AG10803 (cell line): ENCODE measurements at places on chromosomes 1 and 21.
A peak's percentile ranks its signal among the peaks of the same experiment; 100 is the strongest.

DNA sequence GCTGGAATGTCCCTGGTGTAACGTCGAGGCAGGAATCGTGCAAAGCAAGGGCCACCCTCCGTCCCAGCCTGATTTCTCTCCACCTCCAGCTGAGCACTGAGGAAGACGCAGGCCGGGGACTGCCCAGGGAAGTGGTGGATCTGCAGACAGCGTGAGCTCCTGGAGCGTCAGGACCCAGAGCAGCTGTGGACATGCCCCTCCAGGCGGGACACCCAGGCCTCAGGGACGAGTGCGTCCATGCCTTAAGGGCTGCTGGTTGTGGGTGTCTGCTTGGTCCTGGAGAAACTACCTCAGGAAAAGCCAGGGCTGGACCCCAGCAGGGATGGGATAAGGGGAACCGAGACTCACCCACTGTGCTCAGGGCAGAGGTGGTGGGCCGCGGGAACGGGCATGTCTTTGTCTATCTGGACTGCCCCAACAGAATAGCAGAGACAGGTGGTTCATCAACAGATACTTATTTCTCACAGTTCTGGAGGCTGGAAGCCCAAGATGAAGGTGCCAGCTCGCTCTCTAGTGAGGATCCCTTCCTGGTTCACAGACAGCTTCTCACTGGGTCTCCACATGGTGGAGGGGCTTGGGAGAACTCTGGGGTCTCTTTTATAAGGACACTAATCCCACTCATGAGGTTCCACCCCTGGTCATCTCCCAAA is 5.8 kb upstream of the MMEL1 start:
- DNase-seq: no peak

DNA sequence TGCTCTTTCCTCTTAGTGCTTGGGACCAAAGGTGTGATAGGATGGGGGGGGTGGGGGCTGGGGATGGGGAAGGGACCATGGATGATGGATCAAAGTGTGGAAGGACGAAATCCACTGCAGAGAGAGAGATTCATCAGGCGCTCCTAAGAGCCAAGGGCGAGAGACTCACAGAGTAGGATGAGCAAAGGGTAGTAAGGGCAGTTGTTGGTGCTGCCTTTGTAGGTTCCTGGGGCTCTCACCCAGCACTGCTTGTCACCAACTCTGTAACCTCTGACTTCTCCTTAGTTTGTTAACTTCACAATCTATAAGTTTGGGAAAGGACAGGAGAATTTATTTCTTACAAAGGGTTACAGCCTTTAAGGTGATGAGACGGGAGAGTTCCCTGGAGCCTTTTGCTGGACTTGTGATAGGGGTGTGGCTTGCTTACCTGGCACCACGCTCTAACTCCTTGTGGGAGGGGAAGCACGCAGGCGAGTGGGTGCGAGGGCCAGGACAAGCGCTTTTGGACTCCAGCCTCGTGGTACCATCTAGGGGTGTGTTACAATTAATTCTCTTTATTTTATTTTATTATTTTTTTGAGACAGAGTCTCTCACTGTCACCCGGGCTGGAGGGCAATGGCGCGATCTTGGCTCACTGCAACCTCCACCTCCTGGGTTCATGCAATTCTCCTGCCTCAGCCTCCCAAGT is 1.6 kb upstream of the PDXK start:
- peak; percentile 28 for DNase-seq

GRCh38 chr1:150212070-150212469 is 23.8 kb downstream of the ANP32E start:
- no peak for DNase-seq

DNA sequence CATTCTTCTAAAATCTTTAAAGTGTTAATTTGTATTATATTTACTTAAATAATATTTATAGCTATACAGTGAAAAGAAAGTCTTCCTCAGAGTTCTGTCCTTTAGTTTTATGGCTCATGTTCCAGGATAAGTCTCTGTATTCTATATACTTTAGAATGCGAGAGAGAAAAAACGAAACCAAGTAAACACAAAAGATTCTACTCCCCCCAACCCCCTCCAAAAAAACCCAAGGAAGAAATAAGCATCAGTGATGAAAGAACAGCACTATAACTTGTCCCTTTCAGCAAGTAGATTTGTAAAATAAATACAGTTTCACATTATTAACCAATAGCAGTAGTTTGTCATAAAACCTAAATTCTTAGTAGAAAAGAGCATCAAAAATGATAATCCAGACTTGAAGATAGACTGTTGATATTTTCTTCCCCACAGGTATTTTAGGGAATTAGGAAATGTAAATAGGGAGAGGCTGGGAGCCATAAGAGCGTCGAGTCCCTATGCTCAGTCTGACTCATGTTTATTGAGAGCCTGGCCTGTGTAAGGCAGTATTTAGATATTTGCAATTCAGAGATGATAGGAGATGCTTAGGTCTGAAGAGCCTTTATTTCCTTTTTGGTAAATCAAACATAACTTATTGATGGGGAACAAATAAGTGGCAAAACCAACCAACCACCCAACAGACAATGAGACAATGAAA is 35.5 kb downstream of the CDC14A start:
- no peak for DNase-seq

DNA sequence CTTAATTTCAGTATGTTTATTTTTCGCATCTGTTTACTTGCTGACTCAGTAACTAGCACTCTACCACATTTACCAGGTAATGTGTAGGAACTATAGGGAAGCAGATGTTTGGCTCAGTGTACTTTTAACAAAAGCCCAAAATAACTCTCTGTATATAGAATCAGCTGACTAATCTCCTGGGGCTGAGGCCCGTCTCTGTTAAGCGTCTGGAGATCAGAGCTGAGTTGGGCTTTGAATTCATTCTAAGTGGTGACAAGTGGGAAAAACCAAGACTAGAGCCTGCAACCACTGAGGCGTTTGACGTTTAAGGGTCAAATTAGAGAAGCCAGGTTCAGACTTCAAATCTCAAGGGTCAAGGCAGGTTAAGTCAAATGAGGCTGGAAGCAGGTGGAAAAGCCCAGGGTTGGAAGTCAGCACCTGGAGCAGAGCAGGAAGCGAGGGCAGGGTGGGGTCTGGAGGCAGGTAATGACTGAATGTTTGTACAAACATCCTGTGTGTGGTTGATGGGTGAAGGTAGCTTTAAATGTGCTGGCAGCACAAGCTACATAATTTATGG is 56.8 kb upstream of the LYST start:
- DNase-seq: no peak

GRCh38 chr1:92756537-92756936 is 28.4 kb downstream of the EVI5 start:
- peak; percentile 43 for DNase-seq

- DNase-seq: no peak
Measured at GRCh38 chr1:53299233-53299632, 28.6 kb downstream of the LRP8 start.

DNA sequence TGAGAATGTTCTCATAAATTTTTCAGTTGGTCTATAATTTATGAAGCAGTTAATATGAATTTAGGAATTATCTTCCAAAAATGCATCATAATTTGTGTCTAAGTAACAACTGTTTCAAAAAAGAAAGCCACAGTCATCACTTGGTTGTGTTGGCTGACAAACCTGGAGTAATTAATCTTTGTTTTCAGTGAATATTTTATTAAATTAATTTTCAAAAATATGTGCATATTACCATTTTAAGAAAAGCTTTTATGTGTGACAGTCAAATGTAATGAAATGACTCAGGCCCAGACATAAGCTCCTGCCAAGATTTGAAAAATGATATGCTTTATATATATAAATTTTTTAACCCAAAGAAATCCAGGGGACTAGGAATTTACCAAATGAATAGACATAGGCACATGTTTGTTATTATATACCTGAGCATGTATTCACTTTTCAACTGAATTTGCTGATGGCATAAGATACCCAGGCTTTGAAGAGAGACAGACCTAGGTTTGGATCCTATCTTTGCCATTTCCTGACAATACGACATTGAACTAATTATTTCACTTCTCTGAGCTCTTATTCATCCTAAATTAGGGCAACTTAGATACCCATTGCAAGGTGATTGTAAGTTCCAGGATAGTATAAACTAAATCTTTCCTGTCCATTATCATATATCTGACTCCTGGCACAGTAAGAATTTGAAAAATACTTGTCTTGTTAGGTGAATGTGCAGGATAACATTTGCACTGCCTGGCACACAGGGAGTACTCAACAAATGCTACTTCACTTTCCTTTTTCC is 729.5 kb upstream of the ADGRL2 start:
- DNase-seq: no peak

- DNase-seq: no peak
Measured at GRCh38 chr1:41354956-41355355, 6.3 kb upstream of the FOXO6 start.

GRCh38 chr1:8145545-8146202 is 119.6 kb upstream of the ERRFI1 start:
- no peak for DNase-seq

DNA sequence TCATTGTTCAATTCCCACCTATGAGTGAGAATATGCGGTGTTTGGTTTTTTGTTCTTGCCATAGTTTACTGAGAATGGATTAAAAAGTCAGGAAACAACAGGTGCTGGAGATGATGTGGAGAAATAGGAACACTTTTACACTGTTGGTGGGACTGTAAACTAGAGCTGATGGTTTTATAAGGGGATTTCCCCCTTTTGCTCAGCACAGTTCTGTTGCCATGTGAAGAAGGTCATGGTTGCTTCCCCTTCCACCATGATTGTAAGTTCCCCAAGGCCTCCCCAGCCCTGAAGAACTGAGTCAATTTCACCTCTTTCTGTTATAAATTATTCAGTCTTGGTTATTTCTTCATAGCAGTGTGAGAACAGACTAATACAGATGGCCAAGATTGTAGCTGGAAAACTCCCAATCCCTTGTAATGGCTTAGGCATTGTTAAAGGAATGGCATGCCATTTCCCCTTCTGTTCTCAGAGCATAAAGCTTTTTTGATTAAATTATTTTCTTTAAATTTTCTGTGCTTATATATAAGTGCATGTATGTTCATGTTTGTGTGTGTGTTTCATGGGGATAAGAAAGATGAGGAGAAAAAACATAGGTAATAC is 144.8 kb downstream of the BACH1 start:
- peak; percentile 70 for DNase-seq

DNA sequence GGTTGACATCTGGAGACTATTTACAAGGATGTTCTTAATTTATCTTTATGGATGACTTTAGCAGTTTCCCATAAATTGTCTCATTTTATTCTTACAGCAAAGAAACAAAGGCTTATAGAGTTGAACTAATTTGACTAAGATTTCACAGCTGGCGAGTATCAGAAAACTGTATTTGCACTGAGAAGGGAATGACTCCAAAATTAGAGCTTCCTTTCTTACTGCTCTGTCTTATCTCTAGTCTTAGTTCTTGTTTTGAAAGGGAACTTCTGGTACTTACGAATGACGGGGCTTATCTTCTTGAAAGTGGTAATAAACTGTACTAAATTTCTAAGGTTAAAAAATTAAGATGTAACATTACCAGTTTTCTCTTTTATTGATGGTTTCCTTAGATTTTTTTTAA is 13.6 kb downstream of the CNST start:
- DNase-seq: peak; percentile 53

DNA sequence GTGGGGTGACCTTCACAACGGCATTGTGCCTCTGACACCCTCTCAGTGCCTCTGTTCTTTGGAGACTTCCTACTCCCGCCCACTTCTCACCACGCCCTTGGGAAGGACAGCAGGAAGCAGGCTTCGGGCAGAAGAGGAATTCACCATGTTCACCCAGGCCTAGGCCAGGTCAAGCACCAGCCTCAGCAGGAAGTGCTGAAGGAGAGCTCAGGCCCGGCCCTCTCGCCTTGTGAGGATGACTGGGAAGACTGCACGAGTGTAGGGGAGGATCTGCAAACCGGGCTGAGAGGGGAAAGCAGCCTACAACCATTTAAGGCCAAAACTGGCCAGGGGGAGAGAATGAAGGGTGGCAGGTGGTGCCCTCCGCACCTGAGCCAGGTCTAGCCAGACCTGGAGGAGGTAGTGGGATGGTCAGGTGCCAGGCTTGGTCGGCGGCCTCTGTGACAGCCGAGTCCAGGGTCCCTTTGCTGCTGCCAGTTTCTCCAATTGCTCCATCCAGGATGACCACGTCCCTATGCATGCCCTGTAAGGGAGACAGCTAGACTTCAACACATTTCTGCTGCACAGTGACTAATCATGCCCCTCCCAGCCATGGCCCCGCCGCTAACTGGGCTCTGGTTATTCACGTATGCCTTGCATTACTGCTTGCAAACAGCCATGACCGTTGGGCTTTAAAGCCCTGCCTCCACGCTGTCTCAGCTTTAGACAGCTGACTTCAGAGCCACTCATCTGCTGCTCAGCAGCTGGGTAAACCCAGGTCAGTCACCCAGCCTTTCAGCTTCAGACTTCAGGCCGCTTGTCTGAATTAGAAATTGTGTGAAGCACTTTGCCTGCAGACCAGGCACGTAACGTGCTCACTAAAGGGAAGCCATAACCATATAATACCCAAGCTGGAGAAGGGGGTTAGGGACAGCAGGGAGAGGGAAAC is 8.9 kb downstream of the MRTO4 start:
- DNase-seq: peak; percentile 92

- no peak for DNase-seq
Measured at GRCh38 chr1:15698201-15698600, 14.1 kb downstream of the PLEKHM2 start.

- no peak for DNase-seq
Measured at GRCh38 chr1:54230507-54231339, 30.8 kb downstream of the MRPL37 start.

- peak; percentile 37 for DNase-seq
Measured at GRCh38 chr21:43812139-43812821, 22.9 kb downstream of the RRP1 start.

- no peak for DNase-seq
Measured at GRCh38 chr1:80825067-80825466, 975.7 kb upstream of the ADGRL2 start.

DNA sequence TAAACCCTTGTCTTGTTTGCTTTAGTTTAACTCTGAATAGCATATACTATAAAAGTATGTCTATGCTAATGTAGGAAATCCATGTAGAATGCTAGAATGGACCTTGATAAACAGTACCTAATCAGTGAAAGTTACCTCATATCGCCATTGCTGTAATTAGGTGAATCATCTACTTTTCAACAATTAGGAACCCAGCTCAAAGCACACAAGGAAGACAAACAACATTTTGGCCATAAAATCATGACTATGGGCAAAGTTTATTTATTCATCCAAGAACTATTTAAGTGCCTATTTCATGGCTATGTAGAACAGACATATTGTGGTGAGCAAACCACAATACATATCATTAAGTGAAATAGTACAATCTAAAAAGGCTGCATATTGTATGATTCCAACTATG is 1043.2 kb downstream of the BRINP3 start:
- DNase-seq: no peak

GRCh38 chr21:46437511-46437910 is 21.2 kb upstream of the DIP2A start:
- DNase-seq: no peak
